ENCODE measurements at places on chromosomes 16 and 17.

- peak; percentile 67 for DNase-seq
These were observed 191.0 kb downstream of the PRKCA start for GRCh38 chr17:66493283-66494019.

DNA sequence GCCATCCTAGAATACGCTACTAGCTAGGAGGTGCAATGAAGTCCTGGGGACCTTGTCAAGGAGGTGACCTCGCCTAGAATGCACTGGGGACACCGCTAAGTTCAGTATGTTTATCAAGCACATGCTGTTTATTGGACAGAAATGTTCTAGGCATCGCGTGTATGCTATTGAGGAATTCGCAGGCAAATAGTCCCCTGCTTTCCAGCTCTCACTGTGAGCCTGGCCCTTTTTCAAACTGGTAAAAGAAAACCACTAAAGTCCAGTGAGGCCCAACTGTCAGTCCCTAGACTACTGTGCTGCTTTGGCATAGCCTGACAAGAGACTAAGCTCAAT, 1.2 kb upstream of the FAM222B start:
- DNase-seq = no peak

- no peak for DNase-seq
These were observed 8.6 kb downstream of the CYB561 start for GRCh38 chr17:63437287-63438091.

- no peak for DNase-seq
These were observed 21.3 kb downstream of the GNA13 start for GRCh38 chr17:65035191-65035590.

GRCh38 chr16:57489229-57489628, 2.9 kb upstream of the DOK4 start:
- DNase-seq = no peak

GRCh38 chr17:4199818-4200402, 56.9 kb downstream of the CYB5D2 start:
- peak; percentile 56 for DNase-seq

- peak; percentile 77 for DNase-seq
These were observed 8.0 kb downstream of the ALOX12B start for GRCh38 chr17:8079291-8080207.

GRCh38 chr17:4004517-4005295, 40.5 kb upstream of the ATP2A3 start:
- DNase-seq = peak; percentile 72

- peak; percentile 80 for DNase-seq
These were observed 89.0 kb upstream of the DNAH17 start for GRCh38 chr17:78665952-78666920.

Data from suppressor macrophage treated with lipopolysaccharide for 4 hours (primary cell).